Peyer's patch (tissue), 4 donors: ENCODE measurements at places on chromosomes 3 and 15. TPM values are rescaled to one million over a fixed set of nuclear protein-coding genes. Genes with fewer than 3 reads are reported as not detected.

- DNase-seq = no peak
Observed at GRCh38 chr15:49063402-49064280, 17.4 kb upstream of the SECISBP2L start.

GRCh38 chr15:98966091-98966787 lies 41.4 kb downstream of the PGPEP1L start:
- DNase-seq = no peak

The FAM107A gene
- 21.7 TPM for total RNA-seq

GRCh38 chr3:48804930-48805329 lies 42.7 kb downstream of the PRKAR2A start:
- no peak for DNase-seq

The PLA2G4E gene
- not detected for total RNA-seq

DNA sequence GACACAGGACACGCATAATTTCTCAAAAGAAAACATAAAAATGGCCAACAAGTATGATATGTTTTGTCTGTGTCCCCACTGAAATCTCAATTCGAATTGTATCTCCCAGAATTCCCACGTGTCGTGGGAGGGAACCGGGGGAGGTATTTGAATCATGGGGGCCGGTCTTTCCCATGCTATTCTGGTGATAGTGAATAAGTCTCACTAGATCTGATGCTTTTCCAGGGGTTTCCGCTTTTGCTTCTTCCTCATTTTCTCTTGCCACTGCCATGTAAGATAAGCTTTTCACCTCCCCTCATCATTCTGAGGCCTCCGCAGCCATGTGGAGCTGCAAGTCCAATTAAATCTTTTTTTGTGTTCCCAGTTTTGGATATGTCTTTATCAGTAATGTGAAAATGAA lies 12.1 kb upstream of the POU1F1 start:
- DNase-seq = no peak

The GNAT1 gene
- total RNA-seq = not detected

The CDV3 gene
- total RNA-seq = 45.0 TPM

The CDAN1 gene
- total RNA-seq = 10.9 TPM

DNA sequence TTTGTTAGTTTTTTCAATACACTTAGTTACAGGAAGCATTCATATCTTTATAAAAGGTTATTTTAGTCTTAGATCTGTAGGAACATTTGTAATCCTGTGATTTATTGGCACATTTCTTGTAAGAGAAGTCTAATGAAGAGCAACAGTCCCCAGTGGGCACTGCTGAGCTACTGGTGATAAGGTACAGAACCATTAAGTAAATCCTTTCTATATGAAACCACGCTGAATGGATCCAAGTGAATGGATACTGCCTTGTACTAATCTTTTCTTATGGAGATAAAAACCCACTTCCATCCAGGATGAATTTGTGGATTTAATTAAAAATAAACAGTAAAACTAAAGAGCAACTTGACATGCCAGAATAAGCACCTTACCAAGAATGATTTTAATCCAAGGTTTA lies 64.0 kb downstream of the SHQ1 start:
- DNase-seq = no peak

- DNase-seq = no peak
Observed at GRCh38 chr3:111548756-111549155, 6.8 kb downstream of the CD96 start.

- DNase-seq = no peak
Observed at GRCh38 chr3:73933585-73933984, 308.8 kb upstream of the PDZRN3 start.

DNA sequence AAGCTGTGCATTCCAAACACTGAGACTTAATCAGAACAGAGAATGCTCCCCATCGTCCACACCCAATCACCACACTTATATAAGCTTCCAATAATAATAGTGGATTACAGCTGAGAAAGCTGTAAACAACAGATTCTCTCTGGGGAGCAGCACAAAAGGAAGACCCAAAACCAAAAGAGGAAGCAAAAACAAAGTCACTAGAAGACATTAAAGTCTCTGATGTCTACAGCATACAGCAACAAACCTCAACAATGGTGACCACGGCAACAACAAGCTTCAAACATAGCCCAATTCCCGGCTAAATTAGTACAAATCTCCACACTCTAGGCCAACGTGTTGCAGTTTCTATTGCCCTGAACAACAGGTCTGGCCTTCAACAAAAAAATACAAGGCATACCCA lies 37.7 kb downstream of the ZDHHC23 start:
- no peak for DNase-seq
